ENCODE measurements at places on chromosomes 12 and 14.

DNA sequence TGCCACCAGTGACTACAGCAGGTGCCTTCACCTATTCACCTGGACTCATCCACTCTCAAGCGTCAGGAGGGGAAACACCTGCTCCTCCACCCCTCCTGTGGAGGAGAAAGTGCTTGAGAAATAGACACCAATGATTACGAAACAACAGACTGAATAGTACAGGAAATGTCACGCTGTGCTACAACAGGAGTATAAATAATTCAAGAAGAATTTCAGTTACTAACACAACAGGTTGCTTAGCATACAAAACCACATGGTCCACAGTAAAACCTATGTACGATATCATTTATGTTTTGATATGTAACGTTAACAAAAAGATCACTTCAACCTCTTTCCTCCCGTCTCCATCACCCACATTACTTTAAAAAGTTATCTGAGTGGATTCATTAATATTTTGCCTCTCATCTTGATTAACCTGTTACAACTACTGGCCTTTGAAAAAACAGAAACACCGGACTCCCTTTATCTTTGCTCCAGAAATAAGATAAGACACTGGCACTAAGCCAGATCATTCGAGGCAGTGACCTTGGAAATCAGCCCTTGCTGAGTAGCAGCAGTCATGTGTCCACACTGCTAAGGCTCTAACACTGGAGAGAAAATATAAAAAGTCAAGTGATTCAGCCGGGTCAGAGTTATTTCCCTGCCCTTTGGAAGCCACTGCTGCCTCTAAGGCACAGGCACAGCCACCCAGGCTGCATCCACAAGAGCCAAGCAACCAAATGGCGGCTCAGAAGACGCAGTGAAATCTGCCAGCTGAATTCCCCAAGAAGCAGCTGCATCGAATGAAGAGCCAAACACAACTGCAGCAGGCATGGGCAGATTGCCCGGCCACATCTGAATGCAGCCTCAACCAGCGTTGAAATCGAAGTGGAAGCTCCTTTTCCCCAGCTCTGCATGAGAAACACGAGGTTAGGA lies 40.9 kb downstream of the NT5DC3 start:
- no peak for DNase-seq

DNA sequence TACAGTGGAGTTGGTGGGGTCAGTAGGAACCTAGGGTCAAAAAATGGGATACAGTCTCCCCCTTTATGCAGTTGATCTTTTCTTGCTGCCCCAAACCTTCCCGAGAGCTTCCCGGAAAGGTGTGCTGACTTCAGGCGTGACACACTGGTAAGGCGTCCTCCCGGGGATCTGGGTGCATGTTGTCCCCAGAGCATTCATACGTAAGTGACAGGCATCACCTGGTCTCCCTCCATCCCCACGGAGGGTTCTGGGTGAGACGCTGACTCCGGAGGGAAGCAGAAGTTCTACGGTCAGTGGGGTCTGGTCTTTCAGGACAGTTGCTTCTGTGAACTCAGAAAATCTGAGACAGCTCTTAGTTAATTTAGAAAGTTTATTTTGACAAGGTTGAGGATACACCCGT lies 159.6 kb upstream of the RTL1 start:
- no peak for DNase-seq

- DNase-seq = no peak
Measured at GRCh38 chr14:23660290-23661226, 24.4 kb downstream of the DHRS2 start.

- DNase-seq = no peak
Measured at GRCh38 chr12:9880532-9881078, 684 bp upstream of the KLRF2 start.

DNA sequence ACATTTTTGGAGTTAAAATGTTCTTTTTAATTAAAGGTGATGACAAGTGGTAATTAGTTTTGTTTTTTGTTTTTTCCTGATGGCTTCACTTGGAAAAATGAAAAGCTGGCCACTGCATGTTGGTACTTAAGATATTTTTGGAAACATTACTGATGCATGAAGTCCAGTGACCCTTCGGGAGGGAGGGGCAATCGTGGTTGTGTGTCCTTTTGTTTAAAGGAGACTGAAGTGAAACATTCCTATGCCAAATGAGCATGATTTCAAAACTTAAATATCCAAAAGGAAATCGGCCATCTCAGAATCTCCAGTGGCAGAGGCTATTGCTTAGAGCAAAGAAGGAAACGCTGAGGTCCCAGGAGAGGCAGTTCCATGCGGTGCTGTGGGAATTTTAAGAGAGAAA lies 20.1 kb downstream of the LTBP2 start:
- DNase-seq = no peak

- no peak for DNase-seq
Measured at GRCh38 chr14:89270439-89271227, 146.4 kb downstream of the FOXN3 start.

DNA sequence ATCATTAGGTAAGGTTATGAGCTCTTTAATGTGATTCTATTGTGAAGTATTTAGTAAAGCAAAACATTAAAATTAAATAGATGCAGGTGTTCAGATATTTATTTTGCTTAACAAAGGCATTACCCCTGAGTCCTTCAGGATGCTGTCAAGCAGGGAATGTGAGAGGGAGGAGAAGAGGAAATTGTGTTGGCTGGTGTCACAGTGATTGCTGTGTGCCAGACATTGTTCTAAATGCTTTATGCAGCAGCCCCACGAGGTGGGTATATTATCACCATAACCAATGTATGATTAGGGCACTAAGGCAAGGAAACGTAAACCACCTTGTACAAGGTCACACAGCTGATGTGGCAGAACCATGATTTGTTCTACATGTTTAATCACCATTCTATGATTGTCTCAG lies 80.1 kb downstream of the STAB2 start:
- no peak for DNase-seq

DNA sequence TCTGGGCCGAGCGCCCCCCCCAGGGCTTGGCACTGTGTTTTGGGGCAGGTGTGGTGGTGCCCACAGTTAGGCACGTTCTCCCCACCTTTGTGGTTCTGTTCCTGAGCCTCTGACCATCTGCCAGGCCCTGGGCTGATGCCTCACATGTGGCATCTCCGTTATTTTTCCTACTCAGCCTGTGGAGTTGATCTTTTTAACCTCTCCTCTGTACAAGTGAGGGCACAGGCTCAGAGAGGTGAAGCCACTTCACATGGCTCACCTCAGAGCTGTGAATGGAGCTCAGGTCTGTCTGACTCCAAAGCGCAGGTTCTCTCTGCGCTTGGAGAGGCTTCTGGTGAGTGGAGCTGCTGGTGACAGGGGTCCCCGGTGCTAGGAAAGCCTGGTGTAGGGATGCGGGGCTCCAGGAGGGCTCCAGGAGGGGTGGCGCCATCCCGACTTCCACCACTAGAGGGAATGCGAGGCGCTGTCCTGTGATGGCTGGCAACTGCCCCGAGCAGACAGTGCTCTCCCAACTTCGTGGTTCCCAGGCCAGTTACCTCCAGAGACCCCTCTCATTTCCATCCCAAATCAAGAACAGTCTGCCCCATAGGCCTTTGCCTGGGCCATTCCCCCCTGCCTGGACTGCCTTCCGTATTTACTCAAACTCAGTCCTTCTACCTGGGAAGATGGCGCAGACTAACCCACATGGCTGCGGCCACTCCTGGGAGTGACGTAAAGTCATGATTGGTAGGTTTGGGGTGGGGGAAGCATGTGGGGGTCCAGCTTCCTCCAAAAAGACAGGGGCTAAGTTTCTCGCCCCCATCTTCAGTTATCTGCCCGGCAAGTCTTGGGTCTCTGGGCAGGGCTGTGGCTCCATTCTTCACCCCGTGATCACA lies 9.9 kb downstream of the BCL7A start:
- DNase-seq = peak; percentile 70

DNA sequence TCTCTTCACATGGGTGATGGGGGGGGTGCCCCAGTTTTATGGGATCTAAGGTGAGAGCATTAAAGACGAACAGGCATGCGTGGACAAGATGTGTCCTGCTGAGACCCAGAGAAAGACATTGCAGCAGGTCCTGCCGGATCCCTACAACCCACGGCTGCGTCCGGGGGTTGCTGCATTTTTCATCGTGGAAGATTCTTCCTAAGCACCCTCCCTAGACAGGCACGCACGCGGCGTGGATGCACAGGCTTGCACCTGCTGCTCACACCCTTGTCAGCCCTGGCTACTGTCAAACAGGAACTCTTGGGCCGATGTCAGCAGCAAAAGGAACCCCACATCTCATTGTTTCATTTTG lies 280.6 kb upstream of the RTL1 start:
- DNase-seq = no peak

DNA sequence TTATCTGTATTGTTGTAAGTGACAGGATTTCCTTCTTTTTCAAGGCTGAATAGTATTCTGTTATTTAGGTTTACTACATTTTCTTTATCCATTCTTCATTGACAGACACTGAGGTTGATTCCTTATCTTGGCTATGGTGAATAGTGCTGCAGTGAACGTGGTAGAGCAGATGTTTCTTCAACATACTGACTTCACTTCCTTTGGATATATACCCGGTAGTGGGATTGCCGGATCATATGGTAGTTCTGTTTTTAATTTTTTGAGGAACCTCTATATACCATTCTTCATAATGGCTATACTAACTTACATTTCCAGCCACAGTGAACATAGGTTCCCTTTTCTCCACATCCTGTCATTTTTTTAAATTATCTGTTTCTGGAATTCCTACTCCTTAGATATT lies 21.8 kb downstream of the DERA start:
- no peak for DNase-seq

DNA sequence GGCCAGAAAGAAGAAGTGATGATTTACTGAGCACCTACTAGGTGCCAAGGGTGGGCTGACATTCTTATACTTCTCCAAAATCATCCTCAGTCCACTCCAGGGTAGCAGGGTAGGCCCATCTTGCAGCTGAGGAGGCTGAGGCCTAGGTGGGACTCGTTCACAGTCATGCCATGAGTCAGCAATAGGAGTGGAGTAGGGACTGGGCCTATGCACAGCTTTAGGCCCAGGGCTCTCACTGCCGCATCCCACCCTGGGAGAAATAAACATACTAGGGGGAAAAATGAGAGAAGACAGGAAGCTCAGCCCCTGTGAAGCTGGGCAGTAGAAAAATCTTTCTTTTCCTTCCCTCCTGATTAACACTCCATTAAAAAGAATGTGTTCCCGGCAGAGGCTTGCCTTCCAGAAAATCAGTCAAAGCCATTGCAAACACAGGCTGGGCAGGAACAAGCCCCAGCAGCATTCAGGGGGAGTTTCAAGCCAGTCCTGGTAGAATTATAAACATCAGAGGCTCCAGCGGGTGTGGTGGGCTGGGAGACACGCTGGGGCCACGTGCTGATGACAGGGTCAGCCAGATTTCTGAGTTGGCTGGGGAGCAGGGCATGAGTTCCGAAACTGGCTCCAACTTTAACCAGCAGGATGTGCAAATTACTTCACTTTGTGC lies 1.8 kb downstream of the HSPB8 start:
- DNase-seq = no peak

DNA sequence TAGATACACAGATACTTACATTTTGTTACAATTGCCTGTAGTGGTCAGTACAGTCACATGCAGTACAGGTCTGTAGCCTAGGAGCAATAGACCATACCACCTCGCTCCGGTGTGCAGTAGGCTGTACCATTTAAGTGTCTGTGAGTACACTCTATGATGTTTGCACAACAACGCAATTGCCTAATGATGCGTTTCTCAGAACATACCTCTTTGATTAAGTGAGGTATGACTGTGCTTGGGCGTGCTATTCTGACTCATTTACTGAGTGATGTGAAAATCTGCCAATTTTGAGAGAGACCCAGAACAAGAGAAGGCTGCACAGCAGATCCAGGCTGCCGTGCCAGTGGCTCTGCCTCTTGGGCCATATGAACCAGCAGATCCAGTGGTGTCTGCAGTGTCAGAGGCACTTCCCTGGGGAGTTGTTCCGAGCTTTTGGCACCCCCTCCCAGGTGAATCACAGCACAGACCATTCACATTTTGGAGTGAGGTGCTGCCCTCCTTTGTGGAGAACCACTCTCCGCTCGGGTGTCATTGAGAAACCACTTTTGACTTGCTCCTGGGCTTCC lies 20.4 kb downstream of the DLK1 start:
- no peak for DNase-seq

DNA sequence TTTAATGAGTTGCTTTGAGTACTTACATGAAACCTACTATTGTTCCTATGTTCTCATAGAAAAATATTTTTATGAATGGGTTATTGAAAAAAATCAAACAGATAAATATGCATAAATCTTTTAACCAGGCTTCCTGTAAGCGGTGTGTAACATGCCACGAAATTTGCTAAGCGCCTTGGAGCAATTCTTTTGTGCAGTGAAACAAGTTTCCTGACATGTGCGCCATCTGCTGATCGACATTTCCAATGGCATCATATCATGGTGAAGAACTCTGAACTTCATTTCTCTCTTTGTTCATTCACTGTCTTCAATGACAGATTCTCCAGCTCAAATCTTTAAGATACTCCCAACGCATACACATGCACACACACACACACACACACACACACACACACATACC lies 145.6 kb upstream of the NAV3 start:
- DNase-seq = peak; percentile 25

GRCh38 chr14:91418387-91419043 lies 895 bp upstream of the CCDC88C start:
- DNase-seq = peak; percentile 84

DNA sequence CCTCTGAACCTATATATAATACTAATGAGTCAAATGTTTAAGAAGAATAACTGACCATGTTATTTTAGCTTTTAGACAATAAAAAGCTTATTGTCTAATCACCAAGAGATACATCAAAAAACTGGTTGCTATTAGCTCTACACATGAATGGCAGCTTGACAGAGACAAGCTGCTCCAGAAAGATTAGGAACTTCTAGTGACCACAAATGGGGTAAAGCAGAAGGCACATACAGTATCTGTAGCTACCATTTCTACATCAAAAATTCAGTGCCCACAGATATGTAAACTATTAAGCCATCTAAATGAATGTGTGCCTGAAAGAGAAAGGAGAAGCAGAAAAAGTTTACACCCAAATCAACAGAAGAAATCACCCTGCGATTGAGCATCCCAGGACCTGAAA lies 2.4 kb downstream of the AREL1 start:
- no peak for DNase-seq

DNA sequence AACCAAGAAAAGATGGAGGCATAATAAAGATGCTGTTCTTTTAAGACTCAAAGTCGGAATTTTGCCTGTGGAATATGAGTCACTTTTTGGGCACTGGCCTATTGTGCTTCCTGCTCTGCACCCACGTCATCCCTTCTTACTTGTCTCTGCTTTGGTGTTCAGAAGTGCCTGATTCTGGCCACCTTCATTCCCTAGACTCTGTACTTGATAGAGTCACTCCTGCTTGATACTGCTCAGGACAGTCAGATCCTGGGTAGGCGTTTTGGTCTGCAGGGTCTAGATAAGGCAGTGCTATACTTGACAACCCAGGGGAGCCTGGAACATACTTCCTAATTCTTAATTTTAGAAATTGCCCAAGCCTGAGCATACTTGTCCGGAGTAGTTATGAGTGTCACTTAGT lies 1.9 kb downstream of the LRRK2 start:
- DNase-seq = no peak

DNA sequence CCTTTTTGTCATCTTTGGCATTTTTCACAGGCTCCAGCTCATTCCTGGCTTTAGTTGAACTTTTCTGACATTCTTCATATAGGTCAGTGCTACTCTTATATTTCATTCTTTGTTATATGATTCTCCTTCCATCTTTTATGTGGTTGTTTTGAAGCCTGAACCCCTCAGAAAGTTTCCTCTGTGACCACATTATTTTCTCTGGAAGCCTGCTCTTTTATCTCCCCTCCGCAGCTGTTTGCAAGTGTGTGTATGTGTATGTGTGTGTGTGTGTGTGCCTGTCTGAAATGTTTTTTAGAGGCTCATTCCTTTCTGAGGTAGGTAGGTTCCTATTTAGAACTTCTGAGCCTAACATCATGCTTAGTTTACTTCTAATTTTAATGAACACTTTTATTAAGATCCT lies 47.6 kb downstream of the ANO4 start:
- DNase-seq = no peak

- no peak for DNase-seq
Measured at GRCh38 chr12:63124778-63125177, 26.2 kb downstream of the AVPR1A start.

All from activated naive CD4-positive, alpha-beta T cell treated with anti-CD3 and anti-CD28 coated beads, Interleukin-2, amount 10 ng/mL, durations not matched to agents 7 days and 5 days (primary cell).